ENCODE measurements at places on chromosomes 7 and 10.

DNA sequence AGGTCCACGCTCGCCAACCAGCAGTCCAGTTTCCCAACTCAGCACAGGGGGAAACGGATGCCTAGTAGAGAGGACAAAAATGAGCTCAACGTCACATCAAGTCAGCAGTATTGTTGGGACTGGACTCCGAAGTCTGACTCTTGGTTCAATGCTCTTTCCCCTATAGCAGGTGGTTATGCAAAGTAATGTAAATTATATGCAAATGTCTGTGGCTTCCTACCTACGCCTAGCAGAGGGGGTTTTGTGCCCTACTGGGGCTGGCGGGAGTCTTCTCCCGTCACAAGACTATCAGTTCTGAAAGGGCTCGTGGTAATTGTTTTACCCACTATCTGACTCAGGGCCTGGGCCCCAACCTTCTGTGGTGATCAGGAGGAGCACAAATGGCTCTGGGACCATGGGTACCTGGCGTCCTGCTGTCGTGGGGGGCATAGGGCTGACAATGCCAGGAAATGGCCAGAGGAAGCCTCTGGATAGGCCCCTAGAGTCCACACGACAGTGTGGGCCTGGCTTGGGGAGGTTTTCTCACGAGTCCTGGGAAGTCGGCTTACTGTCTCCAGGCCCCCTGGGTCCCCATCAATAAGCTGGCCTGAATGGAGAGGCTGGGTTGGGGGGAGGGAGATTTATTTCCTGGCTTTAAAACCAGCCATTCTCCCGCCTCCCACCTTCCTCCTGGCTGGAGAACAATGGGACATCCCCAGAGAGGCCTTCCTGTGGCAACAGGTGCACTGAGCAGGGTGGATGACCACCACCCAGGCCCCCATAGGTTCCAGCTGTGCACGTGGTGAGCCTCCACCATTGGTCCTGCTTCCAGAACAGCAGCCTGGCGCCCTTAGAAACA lies 41.8 kb downstream of the UNC5B start:
- DNase-seq, result no peak

DNA sequence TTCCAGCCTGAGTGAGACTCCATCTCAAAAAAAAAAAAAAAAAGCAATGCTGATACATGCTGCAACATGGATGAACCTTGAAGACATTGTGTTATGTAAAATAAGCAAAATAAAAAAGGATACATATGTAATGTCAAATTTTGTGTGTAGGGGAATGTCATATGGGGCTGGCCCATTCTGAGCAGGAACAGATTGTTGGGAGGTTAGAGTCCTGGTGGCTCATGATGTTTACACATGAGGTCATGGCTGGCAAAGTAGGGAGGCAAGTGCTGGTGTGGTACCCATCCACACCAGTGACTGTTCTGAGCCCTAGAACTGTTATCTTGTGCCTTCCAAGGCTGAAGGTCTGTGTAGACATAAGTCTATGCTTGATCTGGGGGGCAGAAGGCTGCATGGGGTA lies 37.6 kb downstream of the ZNF92 start:
- no peak for DNase-seq

GRCh38 chr10:92156874-92157773 lies 133.8 kb downstream of the CPEB3 start:
- no peak for DNase-seq

DNA sequence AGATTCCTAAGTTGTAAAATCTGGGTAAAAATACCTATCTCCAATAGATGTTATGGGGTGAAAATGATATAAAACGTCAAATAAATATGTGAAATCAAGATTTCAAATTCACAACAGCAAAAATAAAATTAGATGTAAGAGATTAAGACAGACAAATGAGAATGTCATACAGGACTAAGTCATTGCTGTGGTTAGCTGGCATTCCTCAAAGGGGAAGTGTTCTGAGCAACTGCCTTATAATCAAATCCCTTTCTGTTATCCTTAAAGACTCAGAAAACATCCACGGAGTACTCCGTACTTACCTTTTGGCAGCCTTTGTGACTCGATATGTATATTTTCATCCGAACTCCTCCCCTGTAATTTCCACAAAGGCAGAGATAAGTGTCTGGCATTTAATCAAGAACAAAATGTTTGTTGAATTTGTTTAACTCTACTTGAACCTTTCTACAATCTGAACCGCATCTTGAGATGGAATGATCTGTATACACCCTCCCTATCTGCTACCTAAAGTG lies 559.6 kb downstream of the GATA3 start:
- DNase-seq, result no peak

DNA sequence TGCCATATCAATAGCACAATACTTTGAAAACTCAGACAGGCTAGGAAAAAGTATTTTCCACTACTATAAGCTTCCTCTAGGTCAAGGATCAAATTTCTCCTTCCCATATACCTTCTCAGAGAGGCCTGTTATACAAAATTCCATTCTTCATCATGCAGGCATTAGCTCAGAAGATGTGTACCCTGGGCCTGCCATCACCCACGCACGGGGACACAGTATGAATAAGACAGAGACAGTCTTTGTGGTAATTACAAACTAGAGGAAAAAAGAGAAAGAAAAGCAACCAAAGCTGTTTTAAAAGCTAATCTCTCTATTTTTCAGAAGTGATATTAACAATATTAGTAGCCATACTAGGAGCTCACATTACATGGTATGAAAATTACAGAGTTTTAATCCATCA lies 236.8 kb upstream of the AOAH start:
- peak; percentile 45 for DNase-seq

- peak; percentile 55 for DNase-seq
Observed at GRCh38 chr7:148915211-148915610, 31.1 kb upstream of the EZH2 start.

- no peak for DNase-seq
Observed at GRCh38 chr10:110203500-110204455, 3.6 kb upstream of the MXI1 start.

All from activated T-cell treated with anti-CD3 and anti-CD28 coated beads, Interleukin-2, amount 50 U/mL, for 48 hours (primary cell).